ENCODE measurements at places on chromosomes 1 and 21. TPM values are rescaled to one million over a fixed set of nuclear protein-coding genes. Genes with fewer than 3 reads are reported as not detected.

ELF3 gene
- 6.6 TPM for total RNA-seq

- DNase-seq = no peak
These were observed 116.1 kb downstream of the UCHL5 start for GRCh38 chr1:192943108-192943507.

- no peak for DNase-seq
These were observed 13.3 kb downstream of the KNCN start for GRCh38 chr1:46538147-46538546.

DNA sequence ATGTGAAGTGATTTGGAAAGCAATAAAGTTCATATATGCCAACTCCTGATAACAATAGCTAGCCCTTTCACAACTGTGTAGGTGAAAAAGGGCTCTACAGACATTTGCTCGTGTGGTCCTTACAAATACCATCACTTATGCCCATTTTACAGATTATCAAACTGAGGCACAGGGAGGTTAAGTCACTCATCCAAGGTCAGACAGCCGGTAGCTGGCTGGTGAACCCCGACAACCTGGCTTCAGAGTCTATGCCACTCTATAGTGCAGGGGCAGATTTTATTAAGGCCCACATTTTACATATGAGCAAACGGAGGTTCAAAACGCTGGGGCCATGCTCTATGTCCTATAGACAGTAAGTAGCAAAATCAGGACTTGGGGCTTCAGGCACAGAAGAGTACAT, 280.5 kb downstream of the RRAGC start:
- DNase-seq = no peak

DNA sequence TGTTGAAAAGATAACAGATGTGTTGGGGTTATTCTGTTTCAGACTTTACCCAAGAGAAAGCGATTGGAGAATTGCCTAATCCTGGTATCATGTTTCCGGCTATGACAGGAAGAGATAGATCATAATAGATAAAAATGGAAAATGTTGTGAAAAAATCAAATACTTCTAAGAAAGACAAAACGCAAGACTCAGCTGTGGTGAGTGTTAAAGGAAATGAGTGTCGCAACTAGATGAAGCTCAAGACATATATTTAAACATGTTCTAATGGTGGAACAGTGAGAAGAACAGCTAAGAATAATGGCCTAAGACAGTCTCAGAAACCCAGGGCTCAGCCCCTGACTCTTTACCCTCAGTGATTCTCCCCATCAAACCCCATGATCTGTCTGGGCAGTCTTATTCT, 426.7 kb upstream of the RUNX1 start:
- no peak for DNase-seq

CLIC4 gene
- 151 TPM for total RNA-seq

DNA sequence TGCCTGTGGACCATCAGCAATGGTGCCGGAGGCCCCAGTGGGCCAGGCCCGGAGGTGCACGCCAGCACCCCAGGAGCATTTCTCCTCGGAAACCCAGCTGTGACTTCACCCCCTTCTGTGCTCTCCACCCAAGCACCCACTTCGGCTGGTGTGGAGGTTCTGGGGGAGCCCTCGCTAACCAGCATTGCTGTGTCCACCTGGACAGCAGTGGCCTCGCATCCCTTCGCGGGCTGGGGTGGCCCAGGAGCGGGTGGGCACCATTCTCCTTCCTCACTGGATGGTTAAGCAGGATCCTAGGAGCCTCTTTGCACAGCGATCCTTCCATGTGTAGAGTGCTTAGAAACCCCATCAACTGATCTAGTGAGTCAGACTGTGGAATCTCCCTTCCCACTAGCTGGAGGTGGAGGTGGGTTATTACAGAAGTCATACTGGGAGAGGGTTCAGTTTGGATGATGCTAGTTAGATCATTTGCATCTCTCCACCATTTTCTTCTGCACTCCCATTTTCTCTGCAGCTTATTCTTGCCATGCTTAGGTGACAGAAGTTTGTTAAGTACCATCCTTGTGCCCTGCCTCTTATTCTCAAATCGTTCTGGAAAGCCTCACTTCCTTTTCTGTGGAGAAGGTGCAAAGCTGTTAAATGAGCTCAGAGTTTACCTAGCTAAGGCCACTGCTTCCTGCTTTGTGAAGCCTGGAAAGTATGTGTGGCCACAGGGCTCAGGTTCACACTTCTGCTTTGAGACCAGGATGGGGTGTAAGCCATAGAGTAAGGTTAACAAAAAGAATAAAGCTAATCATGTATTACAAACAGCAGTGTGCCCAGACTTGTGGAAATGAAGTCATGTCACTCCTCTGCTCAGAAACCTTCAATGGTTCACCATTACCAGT, 32.3 kb downstream of the TBX19 start:
- DNase-seq = no peak

DNA sequence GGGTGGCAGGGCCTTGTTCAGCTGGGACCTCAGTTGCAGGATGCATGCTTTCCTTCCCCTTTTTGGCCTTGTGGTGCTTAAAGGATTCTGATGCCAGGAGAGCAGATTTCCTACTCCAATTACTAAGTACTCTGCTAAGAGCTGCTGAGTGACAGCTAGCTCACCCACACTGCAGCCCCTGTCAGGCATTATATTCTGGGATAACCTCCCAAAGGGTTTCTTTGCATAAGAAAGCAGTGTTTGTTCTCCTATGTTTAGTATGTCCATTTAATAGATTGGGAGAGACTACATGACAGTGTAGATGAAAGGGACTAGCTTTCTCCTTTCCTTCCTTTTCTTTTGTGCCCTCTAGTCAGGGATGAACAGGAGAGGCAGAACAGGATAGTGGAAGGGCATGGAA, 100.7 kb downstream of the FAM78B start:
- DNase-seq = no peak

DNA sequence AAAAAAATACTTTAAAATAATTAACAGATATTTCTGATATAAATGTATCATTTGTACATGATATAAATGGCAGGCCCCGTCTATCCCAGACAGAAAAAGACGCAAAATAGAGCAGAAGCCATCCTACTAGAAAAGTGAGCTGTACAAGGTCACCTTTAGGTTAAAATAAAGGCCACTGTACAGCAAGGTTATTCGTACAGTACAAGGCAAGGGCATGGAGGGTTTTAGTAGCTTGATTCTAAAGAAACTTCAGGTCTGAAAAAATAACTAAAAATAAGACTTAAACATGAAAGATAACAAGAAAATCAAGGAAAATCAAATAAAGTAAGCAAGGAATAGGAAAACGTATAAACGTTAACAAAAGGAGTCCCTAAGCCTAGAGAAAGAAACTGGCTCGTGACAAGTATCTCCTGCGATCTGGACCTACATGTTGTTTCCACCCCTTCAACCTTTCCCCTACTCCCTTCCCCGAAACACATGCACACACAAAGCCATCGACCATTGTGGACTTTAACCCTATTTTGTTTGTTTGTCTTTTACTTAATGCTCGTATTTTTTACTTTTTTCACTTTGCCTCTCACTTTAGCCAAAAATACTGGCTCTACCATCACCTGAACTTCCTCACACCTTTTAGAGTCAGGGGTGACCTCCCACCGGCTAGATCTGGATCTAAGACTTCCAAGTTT, 26.5 kb upstream of the SLC30A10 start:
- no peak for DNase-seq

DENND2D gene
- total RNA-seq = 47.6 TPM

GRCh38 chr1:58896246-58897183, 112.7 kb upstream of the JUN start:
- DNase-seq = no peak

DNA sequence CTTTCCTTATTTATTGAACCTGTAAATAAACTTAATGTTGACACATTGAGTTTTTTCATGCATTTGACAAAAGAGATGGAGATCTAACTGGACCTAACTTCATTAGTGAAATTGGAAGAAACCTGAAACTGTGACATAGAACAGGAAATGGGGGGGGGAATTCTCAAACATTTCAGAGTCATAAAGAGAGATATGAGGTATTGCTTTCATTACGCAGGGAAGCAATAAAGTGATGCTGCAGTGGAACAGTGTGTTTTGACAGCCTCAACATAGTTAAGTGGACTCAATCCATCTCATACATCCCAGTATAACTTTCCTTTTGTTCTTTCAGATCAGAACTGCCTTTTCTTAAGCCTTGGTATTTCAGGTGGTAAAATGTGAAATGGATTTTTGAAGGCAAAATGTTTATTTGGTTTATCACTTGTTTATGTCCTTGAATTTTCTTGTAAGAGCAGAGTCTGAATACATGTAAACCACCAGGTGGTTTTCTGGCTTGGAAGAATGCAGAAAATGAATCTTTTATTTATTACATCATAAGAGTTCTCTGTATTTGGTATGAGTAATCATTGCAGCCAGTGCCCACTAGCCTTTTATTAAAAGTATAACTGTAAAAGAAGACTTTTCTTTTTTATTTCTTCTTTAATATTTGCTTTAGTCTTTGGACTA, 132.5 kb downstream of the ZNF326 start:
- DNase-seq = no peak
